Esophagus mucosa (tissue), 1 donor: ENCODE measurements at places on chromosomes 3 and 15.

- no peak for ATAC-seq
These were observed 26.8 kb downstream of the GALK2 start for GRCh38 chr15:49196856-49197255.

- peak; percentile 69 for ATAC-seq
These were observed 11.5 kb downstream of the FETUB start for GRCh38 chr3:186651678-186652215.

- no peak for ATAC-seq
These were observed 416.7 kb downstream of the ZBTB20 start for GRCh38 chr3:114730397-114730796.

DNA sequence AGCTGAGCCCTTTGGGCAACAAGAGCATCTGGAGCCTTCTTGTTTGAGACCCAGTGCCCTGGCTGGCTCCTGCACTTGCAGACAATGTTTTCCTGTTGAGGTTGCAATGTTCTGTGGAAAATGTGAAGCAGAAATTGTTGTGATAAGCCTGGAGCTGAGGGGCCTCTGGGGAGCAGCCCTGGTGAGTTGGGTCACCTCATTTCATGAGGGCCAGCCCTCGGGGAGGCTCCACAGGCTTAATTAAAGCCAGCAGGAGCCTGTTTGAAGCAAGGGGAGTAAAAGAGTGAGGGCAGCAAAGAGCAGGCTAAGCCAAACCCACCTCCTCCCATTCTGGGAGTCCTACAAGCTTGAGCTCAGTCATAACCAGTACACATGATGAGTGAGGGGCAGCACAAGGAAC is 154.3 kb downstream of the ALDH1A2 start:
- no peak for ATAC-seq

- no peak for ATAC-seq
These were observed 53.4 kb downstream of the STARD9 start for GRCh38 chr15:42628761-42629160.
